Stimulated activated CD8-positive, alpha-beta memory T cell treated with anti-CD3 and anti-CD28 coated beads, Interleukin-2, amount 100 ng/mL, for 48 hours (primary cell): ENCODE measurements at places on chromosomes 1 and 21.

DNA sequence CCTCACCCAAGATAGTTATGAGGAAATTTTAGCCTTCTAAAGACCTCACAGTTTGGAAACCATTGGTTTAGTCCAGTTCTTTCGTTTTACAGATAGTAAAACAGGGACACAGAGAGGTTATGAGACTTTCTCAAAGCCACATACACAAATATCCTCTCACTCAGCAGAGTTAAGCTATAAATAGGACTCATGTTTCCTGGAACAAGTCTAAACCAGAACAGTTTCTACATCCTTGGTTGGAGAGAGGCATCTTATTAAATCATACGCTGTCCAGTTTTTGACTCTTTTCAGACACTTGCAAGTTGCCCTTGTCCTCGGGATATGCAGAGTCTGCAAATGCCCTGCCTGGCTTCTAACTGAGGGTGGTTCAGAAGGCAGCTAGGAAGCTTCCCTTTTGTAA is 462.1 kb upstream of the DEPDC1 start:
- DNase-seq, result no peak

DNA sequence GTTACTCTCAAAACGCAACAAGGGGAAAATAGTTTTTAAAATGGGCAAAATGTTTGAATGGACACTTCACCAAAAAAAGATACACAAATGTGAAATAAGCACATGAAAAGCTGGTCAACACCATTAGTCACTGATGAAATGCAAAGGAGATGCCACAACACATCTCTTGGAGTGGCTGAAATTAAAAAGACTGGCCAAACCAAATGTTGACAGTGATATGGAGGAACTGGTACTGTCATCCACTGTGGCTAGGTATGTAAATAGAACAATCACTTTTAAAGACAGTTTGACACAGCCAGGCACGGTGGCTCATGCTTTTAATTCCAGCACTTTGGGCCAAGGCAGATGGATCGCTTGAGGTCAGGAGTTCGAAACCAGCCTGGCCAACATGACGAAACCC is 91.1 kb downstream of the POFUT2 start:
- no peak for DNase-seq

GRCh38 chr21:45378258-45378966 is 26.6 kb upstream of the COL18A1 start:
- DNase-seq, result no peak

DNA sequence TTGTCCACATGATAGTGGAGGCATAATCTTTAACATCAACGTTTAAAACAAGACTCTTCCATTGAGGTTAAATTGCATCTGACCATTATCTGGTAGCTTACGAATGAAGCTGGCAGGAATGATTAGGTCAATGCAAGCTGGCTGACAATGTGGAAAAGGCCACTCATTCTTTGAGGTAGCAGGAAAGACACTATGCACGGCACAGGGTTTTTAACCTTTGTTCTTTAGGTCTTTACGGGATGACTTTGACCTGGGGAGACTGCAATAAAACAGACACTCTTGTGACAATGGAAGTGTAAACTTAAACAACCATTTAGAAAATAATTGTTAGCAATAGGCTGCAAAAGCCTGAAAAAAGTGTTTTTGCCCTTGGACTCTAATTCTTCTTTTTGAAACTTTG is 193.8 kb upstream of the FOXD3 start:
- no peak for DNase-seq
